Suppressor macrophage treated with lipopolysaccharide for 1 hour (primary cell): ENCODE measurements at places on chromosomes 3 and 15.

DNA sequence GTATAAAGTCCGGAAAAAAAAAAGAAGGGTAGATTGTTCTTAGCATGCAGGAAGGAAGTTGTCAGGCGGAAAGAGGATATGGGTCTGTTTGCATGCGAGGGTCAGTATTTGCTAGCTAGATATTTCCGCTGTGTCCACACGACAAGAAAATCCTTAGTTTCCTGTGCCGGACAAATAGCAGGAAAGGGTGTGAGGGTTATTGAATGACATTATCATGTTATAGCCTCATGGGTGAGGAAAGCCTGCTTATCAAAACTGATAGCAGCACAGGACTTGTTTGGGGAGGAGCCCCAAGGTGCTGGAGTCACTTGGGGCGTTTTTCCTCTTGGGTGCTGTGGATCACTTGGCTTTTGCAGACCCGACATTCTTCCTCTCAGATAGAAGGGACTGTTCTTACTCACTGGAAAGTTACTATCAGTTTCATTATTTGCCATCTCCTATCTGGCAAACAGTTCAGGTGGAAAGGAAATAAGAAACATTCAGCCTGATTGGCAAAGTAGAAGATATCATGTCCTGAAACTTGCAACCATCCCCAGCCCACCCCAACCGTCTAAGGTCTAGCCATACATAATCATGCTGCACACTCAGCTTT lies 127.2 kb upstream of the DPH6 start:
- DNase-seq: no peak

- peak; percentile 98 for DNase-seq
These were observed 56.9 kb downstream of the ABTB1 start for GRCh38 chr3:127729556-127730056.

DNA sequence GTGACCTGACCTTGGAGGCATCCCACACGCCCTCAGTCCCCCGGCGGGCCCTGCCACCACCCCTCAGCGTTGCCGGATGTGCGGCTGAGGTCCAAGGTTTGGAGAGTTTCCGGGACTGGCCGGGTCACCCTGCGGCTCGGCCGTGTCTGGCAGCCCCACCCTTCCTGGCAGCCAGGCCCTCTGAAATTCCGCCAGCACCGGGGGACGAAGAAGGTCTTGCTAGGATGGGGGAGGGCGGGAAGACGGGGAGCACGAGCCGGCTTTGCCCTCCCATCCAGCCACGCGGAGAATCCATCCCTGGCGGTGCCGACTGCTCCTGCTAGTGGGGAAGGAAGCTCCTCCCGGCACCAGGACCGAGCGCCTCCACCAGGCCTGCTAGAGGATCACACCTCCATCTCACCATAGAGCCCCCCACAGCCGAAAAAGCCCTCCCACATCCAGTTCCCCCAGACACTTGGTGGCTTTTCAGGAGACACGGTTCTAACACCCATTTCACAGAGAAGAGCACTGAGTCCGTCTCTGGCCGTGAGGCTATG lies 81.5 kb downstream of the CPN2 start:
- DNase-seq: peak; percentile 68

- no peak for DNase-seq
These were observed 31.2 kb downstream of the SATB1 start for GRCh38 chr3:18393906-18394305.

GRCh38 chr3:172324611-172325203 lies 123.5 kb downstream of the GHSR start:
- DNase-seq: no peak

GRCh38 chr15:74585191-74585590 lies 30.4 kb upstream of the CLK3 start:
- DNase-seq: no peak

DNA sequence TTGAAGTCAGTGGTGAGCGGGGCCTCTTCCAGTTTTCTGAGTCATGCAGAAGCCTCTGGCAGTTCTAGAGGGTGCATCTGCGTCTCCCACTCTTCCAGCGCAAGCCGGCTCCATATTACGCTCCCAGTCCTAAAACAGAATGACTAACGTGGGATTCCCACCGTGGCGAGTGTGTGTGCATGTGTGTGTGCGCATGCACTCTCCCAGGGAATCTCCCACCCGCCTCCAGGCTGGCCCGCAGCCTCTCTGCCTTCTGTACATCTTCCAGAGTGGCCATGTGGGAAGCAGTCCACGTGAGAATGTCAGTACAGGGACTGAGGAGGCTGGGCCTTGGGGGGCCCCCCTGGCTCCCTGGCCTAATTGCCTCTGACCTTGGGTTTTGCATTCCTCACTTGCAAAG lies 87.7 kb downstream of the LSM3 start:
- DNase-seq: peak; percentile 29

- DNase-seq: peak; percentile 42
These were observed 1.4 kb downstream of the CIAO2A start for GRCh38 chr15:64092075-64092820.

GRCh38 chr3:73719861-73720260 lies 95.1 kb upstream of the PDZRN3 start:
- DNase-seq: no peak

DNA sequence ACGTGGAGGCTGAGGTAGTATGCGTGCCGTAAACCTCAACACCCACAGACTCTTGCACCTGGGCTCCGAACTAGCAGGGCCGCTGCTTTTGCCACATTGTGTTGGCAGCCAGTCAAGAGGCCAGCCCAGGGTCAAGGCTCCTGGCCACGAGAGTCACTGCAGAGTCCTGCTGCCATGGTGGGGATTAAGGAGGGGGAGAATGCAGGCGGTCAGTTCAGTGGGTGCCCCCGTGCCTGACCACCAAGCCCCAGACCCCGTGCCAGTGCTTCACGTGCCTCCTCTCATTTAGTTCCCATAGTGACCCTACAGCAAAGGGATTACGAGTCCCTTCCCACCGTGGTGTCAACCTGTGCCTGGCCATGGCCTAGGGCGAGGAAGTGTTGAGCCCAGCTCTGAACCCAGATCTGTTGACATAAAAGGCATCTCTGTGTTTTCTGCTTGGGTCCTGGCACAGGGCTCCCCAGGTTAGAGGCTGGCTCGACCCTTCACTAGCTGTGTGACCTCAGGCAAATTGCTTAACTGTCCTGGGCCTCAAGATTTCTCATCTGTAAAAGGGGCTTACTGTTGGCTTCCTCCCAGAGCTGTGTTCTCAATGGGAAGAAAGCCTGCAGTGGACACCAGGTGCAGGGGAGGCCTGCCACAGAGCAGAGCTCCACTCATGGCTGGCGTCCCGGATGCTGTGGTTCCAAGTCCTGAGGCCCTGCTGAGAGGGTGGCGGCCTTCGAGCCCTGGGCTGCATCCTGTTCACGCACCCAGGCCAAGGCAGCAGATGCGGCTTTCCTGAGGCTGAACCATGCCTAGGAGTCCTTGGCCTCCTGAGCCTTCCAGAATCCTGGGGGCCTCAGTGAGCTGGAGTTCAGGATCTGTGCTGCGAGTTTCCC lies 32.8 kb downstream of the FBLN2 start:
- no peak for DNase-seq

- DNase-seq: peak; percentile 75
These were observed 430.7 kb upstream of the CFAP20DC start for GRCh38 chr3:59480486-59480995.

GRCh38 chr15:51706926-51707608 lies 25.8 kb downstream of the SCG3 start:
- DNase-seq: peak; percentile 68

- DNase-seq: peak; percentile 42
These were observed 1.5 kb downstream of the CMTM6 start for GRCh38 chr3:32500880-32501782.

- no peak for DNase-seq
These were observed 79.0 kb upstream of the SELENOK start for GRCh38 chr3:53970661-53971060.

- DNase-seq: peak; percentile 37
These were observed 188.2 kb downstream of the VPS13C start for GRCh38 chr15:61871926-61872522.

GRCh38 chr3:178597371-178597770 lies 61.1 kb downstream of the KCNMB2 start:
- no peak for DNase-seq

GRCh38 chr3:122982216-122983185 lies 45.1 kb downstream of the SEMA5B start:
- DNase-seq: no peak
